ENCODE measurements at places on chromosomes 7 and 10. TPM values are rescaled to one million over a fixed set of nuclear protein-coding genes. Genes with fewer than 3 reads are reported as not detected.

The CD36 gene
- total RNA-seq, result 8.9 TPM

The GNAI1 gene
- 46.1 TPM for total RNA-seq

The TEX47 gene
- total RNA-seq, result not detected

The CWF19L1 gene
- 16.2 TPM for total RNA-seq

The VWDE gene
- not detected for total RNA-seq

The HOGA1 gene
- total RNA-seq, result 1.5 TPM

Data from hair follicle dermal papilla cell (primary cell).